ENCODE measurements at places on chromosomes 3 and 15.

- no peak for DNase-seq
These were observed 380.7 kb downstream of the NLGN1 start for GRCh38 chr3:173778251-173778650.

DNA sequence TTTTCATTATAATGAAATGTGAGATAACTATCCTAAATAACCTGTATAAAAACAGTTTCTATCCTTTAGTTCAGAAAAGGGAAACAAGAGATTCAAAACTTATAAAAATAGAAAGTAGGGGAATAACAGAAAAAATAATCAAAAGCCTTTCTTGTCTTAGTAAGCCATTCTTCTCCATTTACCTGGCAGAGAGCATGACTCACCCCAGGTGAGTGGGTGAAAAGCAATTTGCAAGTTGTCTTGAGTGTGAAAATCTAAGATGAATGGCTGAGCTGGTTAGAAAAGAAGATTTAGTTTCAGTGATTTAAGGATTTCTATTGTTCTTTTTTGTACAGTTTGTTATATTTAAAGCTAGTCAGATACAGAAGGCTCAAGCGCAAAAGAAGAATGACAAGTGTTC lies 702.0 kb downstream of the GRM7 start:
- no peak for DNase-seq

- no peak for DNase-seq
These were observed 72.8 kb downstream of the LRIG1 start for GRCh38 chr3:66427951-66428474.

GRCh38 chr3:126418661-126419131 lies 24.0 kb downstream of the CFAP100 start:
- no peak for DNase-seq

DNA sequence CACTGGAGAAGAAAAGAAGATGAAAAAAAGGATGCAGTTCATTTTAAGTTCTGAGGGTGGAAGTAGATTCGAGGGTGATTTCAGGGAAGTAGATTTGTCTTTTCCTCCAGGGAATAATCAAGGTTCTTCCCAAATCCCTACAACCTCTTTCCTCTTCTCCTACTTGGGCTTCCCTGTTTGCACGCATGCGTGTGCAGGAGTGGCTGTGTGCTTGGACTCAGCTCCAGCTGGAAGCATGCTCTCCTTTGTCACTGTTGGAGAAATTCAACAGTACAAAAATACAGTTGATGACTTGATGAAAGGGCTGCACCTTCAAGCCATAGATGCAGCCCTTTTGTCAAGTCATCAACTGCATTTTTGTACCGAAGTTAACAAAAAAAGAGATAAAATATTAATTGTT lies 3.8 kb downstream of the OR5K2 start:
- no peak for DNase-seq

GRCh38 chr3:115415246-115415996 lies 207.9 kb upstream of the GAP43 start:
- no peak for DNase-seq
